ENCODE measurements at places on chromosomes 2 and 18. TPM values are rescaled to one million over a fixed set of nuclear protein-coding genes. Genes with fewer than 3 reads are reported as not detected.

GRCh38 chr2:132538331-132538855 is 121.8 kb downstream of the GPR39 start:
- H3K4me3 ChIP-seq, result no peak overlapping the region
- H3K27ac ChIP-seq, result no peak overlapping the region
- H3K27me3 ChIP-seq, result no peaks in the 10 kb centered on the region
- H3K4me1 ChIP-seq, result peaks cover 6% of the 10 kb centered on the region

DNA sequence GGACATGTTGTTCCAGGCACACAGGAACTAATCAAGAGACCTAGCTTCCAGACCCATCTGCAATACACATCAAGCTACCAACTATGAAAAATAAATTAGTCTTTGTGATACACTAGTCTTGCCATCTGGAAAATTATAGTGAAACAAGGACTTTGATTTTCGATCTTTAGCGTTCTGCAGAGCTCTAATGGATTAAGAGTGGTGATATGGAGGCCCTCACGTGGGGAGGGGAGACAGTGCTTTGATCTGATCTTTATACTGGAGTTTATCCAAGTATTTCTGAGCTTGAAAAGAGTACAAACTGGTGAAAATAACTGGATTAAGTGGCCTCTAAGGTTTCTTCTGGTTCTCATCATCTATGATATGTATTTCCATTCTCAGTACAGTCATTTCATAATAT is 273.4 kb upstream of the CDH7 start:
- no peak overlapping the region for H3K4me3 ChIP-seq
- no peaks in the 10 kb centered on the region for H3K36me3 ChIP-seq
- H3K4me1 ChIP-seq, result no peaks in the 10 kb centered on the region
- no peaks in the 10 kb centered on the region for H3K27me3 ChIP-seq
- no peak overlapping the region for H3K27ac ChIP-seq

Gene CUL3
- 66.3 TPM for total RNA-seq

DNA sequence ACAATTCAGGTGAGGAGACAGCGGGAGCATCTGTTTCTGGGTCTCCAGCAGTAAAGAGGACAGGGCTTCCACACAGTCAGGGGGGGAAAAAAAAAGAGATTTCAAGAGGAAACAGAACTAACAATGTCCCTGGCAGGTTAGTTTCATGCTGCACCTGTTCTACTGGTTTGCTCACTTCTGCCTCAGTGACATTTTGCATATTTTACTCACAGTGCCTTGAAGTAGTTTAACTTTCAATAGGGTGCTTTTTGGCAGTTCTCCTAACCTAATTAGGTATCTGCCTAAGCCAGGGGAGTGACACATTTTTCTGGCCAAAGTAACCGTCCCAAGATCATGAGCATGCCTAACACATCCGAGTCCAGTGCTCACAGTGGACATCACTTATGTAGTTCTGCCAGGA is 109.0 kb upstream of the ALK start:
- DNase-seq, result no peak
- H3K27ac ChIP-seq, result no peak overlapping the region
- no peak overlapping the region for H3K4me3 ChIP-seq
- no peaks in the 10 kb centered on the region for H3K4me1 ChIP-seq
- H3K36me3 ChIP-seq, result no peaks in the 10 kb centered on the region
